Epithelial cell of esophagus (primary cell): ENCODE measurements at places on chromosomes 1 and 21.

- peak; percentile 30 for DNase-seq
These were observed 24.9 kb upstream of the NHLH2 start for GRCh38 chr1:115865704-115866380.

DNA sequence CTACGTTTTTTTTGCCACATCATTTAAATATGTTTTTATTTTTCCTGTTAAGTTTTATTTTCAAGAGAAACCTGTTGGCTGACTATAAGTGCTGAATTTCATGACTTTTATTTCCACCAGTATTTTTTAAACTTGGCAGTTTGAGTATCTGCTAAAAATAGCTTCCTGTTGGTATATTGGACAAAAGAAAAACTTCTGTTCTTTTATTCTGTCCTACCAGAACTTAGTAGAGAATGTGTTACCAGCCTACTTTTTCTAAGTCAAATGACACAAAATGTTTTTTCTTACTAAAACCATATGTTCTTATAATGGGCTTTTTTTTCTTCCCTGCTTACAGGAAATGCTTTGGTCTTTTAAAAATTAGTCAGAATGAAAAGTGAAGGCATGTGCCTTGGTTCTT is 7.6 kb downstream of the DR1 start:
- DNase-seq: no peak

DNA sequence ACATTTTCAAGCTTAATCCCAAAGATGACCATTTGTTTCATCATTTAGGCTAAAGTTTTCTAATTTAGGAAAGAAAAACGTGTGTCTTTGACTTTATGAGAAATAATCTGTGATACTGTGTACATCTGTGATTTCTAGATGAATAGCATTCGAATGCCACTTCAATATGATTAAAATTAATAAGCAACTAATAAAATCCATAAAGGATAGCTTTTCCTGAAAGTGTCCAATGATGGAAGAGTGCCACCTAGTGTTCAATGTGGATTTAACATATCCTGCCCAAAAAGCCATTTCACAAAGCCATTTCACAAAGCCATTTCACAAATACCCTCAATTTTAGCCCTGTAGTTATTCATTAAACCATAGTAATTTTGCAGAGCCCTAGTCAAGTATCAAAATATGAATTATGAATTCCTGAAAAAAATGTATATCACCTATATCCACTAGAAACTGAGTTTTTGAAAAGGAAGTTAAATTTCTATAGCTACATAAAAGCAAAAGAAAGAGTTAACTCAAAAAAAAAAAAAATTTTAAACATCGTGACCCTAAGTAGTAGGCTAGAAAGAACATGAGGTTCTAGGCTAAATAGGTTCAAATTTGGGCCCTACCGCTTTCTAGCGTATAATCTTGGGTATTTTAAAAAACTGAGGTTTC is 19.1 kb downstream of the NME7 start:
- peak; percentile 65 for DNase-seq

DNA sequence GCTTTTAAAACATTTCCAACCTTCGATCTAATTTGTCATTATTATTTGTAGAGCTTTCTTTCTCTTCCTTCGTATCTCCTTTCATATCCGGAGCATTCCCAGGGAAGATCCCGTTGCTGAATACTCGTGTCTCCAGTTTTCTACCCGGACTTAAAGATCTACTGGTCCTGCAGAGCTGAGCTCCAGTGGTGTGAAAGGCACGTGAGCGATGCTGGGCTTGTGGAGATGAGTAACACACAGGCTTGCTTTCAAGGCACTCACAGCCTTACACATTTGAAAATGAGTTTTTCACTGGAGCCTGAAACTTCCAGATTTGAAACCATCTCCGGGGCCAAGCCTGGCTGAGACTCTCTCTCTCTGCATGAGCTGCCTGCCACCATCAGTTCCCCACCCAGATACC is 428.3 kb downstream of the KIF26B start:
- DNase-seq: no peak

DNA sequence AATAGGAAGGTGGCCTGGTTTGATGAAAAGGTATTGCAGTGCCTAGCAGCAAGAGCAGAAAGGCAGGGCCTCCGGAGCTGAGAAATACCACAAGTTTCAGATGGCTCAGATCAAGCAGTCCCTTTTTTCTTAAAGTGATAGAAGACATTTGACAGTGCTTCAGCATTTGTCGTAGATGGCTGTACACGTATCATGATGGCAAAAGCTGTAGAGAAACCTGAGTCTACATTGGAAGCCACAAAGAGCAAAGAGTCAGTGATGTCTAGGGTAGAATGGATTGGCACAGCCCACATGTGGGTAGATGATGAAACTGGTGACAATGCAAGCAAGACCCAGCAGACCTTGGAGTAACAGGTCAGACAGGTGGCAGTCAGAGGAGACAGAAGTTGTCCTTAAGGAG is 101.3 kb upstream of the ARTN start:
- no peak for DNase-seq

DNA sequence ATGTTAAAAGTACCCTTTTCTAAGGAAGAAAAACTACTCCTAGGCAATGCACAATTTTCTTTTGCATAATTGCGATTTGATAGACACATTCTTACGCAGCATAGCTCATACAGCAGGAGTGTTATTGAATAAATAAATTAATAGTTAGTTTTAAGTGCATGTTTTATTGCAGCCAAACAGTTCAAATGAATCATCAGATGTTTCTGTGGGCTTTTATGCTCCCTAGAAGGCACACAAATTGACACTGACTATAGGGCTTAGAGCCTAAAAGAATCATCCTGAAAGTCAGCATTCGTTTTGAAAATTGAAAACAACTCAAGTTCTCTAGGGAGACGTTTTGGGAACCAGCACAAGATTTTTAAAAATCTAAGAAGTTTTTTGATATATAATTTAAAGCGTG is 411.9 kb downstream of the HLX start:
- DNase-seq: no peak

GRCh38 chr1:229848752-229849677 is 218.0 kb upstream of the GALNT2 start:
- DNase-seq: peak; percentile 46

GRCh38 chr1:153415850-153416570 is at the start of gene S100A7A:
TSS of gene S100A7A (plus strand) at chr1:153416520. CDS start at chr1:153418083, 1,563 bp downstream.
- no peak for DNase-seq

DNA sequence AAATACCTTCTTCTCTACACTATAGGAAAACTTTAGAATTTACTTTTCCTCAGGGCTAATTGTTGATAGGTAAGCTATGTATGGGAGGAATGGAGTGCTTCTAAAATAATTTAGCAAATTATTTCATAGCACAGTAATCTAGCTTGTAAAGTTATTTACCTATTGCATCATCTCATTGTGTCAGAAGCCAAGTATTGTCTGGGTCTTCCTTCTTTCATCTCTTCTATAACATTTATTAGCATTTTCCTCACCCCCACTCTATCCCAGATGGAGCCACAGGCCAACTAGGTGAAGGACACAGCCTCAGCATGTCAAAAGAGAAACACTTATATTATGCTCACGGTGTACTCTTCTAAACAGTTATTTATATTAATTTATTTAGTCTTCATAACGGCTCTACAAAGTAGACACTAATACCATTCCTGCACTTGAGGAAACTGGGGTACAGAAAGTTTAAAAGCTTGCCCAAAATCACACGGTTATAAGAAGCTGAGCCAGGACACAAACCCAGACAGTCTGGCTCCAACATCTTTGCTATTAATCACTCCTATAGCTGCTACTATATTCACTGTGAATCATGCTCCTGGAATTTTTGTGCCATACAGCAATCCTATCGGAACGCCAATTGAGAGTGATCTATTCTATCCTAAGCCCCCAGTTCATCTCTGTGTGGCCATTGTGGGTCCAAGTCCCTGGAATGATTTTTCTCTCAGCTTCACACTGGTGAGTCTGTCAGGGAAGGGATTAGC is 43.1 kb downstream of the OR10J5 start:
- DNase-seq: peak; percentile 65

DNA sequence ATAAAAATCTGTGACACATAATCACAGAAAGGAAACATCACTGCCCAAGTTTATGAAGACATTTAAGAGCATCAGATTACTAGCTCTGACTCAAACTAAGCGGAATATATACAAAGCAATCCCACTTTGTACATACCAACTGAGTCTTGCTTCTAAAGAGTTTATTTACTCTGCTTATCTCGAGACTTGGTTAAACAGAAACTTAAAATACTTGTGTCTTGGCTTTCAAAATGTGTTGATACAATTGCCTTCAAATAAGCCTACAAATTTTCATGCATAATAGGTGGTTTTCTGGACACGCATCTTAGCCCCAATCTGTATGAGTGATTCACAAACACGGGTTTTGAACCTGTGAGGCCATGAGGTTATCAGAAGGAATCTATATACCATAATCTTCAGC is 21.0 kb downstream of the CD160 start:
- DNase-seq: no peak

GRCh38 chr1:92915547-92915946 is 45.7 kb downstream of the DIPK1A start:
- DNase-seq: no peak

- DNase-seq: no peak
These were observed 29.1 kb downstream of the ARID1A start for GRCh38 chr1:26724926-26725325.

GRCh38 chr21:39066829-39067780 is 116.1 kb downstream of the PSMG1 start:
- DNase-seq: no peak

GRCh38 chr1:150513351-150513791 is 2.2 kb upstream of the FALEC start:
- DNase-seq: peak; percentile 67

DNA sequence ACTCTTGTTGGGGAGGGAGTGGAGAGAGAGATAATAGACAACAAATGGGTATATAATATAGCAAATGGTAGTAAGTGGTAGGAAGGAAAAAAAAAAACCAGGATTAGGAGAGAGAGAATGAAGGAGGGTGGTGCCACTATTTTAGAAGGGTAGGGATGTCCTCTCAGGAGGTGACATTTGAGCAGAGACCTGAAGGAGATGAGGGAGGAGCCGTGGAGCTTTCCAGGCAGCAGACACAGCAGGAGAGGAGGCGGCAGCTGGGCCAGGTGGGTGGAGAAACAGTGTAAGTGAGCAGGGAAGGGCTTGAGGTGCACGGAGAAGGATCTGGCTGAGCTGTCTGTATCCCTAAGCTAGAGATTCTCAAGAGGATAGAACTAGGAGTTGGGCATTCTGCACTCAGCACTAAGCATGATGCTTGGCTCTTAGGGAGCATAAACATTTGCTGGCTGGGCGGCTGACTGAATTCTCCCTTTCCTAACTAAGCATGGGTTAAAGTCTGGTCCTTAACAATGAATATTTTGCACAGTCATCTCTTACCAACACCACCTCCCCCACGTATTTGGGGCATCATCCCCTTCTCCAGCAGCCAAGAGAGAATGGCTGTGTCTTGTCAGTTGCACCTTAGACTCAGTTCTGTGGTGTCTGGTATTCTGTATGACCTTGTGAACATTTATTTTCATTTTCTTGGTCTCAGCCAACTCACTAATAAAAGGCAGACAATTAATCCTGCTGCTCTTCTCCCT is 27.6 kb upstream of the SARS1 start:
- no peak for DNase-seq

GRCh38 chr1:230079199-230080024 is 12.4 kb downstream of the GALNT2 start:
- DNase-seq: no peak
